ENCODE measurements at places on chromosomes 2 and 18.
A peak's percentile ranks its signal among the peaks of the same experiment; 100 is the strongest.

DNA sequence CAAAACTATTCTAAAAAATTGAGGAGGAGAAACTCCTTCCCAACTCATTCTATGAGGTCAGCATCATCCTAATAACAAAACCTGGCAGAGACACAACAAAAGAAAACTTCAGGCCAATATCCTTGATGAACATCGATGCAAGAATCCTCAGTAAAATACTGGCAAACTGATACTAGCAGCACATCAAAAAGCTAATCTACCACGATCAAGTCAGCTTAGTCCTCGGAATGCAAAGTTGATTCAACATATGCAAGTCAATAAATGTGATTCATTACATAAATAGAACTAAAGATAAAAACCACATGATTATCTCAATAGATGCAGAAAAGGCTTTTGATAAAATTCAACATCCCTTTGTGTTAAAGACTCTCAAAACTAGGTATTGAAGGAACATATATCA is 63.1 kb downstream of the EHBP1 start:
- no peak for ATAC-seq

GRCh38 chr2:28393114-28393836 is 617 bp downstream of the FOSL2 start:
- ATAC-seq, result peak; percentile 3

DNA sequence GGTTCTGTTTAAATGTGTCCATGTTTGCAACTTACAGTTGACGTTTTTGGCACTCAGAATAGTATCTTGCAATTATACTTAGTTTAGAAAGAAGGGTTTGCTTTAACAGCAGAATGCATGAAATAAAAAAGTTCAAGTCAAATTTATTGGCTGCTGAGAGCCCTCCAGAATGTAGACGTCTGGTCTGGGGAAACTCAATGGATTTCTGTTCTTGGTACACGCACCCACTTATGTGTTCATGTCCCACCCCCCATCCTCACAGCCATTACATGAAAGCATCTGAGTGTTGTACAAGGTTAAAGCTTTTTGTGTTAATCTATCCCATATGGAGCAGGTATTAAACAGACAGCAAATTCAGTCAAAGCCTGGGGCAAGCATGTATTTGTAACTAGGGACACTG is 219.5 kb downstream of the SOX11 start:
- no peak for ATAC-seq

- ATAC-seq, result no peak
These were observed 132.4 kb downstream of the COPS8 start for GRCh38 chr2:237217995-237218616.

DNA sequence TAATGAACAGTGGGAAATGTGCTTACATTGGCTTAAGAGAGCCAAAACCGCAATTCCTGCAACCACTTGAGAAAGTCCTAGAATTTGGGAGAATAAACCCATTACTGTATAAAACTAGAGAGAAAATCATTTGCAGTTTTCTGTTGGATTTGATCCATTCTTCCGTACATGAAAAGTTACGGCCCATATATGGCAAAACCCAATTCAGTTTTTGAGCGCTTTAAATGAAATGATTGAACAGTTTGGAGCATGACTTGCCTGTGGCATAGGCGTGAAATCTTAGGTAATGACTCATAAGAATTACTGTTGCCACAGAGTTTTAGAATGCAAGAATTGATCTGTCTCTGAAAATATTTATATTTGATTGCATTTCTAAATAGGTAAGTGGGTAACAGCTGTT is 52.0 kb downstream of the PHLPP1 start:
- ATAC-seq, result no peak

DNA sequence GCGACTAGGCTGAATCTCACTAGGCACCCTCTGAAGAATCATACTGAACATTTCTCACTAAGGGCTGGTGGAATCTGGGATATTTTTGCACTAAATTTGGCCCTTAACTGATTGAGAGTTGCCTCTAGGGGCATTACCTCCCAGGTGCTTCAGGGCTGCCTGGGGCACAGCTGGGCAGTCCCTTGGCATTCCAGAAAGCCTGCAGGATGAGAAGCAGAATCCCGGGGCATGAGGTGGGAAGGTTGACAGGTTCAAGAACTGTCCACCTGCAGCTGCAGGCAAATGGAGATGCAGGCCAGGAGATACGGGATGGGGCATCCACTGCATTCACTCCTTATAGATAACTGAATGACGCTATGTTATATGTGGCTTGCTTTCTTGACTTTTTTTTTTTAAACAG is 7.4 kb downstream of the RESP18 start:
- ATAC-seq, result no peak

- peak; percentile 80 for ATAC-seq
These were observed 132.1 kb downstream of the SH3RF3 start for GRCh38 chr2:109260886-109261700.

- ATAC-seq, result no peak
These were observed 36.5 kb upstream of the PTPN4 start for GRCh38 chr2:119723186-119723585.

- no peak for ATAC-seq
These were observed 86.2 kb downstream of the LYPD1 start for GRCh38 chr2:132583666-132584360.

DNA sequence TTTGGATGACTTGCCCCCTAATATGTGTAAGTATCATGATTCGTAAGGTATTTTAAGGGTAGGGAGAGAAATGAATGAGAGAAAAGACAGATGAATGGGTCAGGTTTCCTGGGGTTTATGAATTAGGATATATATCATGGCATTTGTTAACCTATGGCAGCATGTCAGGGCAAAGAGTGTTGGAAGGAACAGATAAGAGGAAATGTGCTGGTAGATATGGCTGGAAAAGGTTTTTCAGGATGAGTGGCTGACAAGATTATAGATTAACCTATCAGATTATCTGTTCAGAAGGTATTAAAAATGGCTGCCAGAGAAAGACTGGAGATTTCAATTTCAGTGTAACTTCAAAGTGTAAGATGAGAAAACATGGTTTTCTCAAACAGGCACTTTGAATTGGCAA is 67.8 kb downstream of the SRBD1 start:
- no peak for ATAC-seq

DNA sequence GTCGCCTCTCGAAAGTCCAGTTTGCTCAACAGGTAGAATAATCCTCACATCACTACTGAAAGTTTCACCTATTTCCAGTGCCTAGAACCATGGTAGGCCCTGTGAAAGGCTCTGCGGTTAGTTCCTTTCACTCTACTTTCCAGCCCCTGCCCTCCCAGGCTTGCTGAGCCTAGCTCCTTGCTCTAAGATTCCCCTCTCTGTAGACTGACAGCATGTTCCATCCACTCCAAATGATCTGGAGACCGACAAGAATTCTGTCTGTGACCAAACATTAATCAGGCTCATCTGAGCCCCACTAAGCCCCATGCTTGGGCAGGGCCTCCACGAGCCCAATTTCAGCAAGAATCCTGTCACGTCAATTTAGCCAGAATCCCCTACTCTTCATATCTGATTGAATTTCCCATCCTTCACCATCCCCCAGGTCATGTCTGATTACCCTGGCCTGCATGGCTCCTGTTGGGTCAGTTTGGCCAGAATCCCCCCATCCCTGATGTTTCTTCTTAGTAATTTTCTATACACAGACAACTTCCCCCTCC is 307.0 kb downstream of the ALK start:
- peak; percentile 10 for ATAC-seq

DNA sequence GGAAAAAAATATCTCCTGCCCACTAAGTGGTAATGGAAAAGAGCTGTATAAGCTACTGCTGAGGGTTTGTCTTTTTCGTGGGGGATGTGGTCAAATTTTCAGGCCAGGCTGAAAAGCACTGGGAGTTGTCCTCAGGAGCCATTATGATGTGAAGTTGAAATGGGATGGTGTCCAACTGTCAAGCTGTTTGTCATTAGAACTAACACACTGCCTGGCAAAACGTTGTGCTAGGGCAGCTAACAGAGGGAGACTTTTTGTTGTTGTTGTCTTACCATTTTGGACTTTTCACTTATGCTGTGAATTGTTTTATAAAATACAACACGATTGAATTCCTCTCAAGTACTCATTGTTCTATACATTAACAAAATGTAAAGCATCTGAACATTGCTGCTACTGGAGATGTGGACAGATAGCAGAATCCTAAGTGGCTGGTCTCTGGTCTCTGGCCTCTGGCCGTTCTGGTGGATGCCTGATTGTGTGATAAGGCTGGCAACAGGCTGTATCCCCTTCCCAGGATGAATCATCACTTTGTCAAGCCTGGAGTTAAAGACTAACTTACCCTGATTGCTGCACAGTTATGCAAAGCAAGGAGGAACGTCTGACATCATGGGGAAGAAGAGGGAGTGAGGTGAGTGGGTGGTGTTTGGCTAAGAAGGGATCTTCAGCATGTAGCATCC is 2.3 kb downstream of the MYO1B start:
- peak; percentile 67 for ATAC-seq

DNA sequence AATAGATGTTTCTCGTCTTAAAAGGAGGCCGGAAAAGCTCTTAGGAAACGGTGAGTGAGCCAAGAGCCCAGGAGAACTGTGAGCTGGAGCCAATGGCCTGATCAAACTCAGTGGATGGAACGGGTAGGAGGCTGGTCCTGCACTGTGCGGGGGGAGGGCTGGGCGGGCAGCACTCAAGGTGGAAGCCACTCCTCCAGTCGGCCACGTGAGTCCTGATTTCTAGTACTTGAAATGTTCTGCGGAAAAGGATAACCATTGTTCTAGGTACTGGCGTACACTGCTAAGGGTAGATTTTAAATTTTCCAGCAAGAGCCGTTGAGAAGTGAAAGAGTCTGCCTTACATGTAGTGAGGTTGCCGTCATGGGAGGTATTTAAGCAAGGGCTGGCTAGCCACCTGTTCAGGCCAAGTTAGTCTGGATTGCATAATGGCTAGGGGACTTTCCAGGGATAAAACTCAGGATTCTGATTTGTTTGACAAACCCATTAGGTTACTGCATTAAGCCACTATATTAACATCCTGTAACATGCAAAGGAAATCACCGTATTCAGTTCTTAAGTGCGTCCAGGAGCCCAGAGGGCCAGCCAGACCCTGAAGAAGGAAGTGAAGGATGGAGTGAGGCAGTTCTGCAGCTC is 51.3 kb upstream of the ODC1 start:
- ATAC-seq, result no peak

- no peak for ATAC-seq
These were observed 481.7 kb upstream of the CRIM1 start for GRCh38 chr2:35873921-35874320.

- no peak for ATAC-seq
These were observed 26.0 kb downstream of the CROCC2 start for GRCh38 chr2:240932001-240932723.

GRCh38 chr2:219453671-219454590 is 19.3 kb downstream of the SPEG start:
- peak; percentile 80 for ATAC-seq

DNA sequence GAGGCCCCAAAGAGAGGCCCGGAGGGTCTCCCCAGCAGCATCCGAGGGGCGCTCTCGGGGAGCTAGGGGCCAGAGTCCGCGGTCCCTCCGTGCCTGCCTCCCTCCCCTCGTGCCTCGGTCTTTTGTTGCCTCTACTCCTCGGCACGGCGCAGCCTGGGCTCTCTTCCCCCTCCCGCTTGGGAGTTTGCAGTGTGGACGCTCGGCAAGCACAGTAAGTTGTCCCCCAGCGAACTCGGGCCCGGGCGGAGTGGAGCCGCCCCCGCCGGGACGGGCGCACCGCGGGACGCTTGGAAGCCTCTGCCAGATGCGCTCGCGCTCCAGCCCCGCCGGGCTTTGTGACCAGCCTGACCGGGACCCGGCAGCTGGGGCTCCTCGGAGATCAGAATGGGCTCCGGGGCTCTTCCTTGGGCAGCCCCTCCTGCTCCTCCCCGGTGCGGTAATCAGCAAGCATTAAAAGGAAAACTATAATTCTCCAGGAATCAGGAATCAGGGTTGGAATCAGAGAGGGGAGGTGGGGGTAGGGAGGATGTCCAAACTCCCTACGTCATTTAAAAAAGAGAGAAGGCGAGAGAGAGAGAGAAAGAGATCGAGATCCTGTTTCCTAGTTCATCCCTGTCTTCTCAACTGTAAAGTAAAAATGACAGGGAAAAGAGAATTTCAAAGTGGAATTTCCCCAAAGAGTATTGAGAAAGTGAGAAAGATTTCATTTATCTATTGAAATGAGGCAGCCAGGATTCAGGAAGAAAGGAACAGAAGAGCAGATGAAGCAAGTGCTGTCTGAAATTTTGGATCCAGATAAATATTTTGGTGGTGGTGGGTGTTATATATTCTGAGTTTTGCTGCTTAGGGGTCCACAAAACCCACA is 786 bp upstream of the TMEM200C start:
- ATAC-seq, result no peak

GRCh38 chr2:10522170-10522448 is 74.0 kb upstream of the ODC1 start:
- ATAC-seq, result no peak

GRCh38 chr2:197147942-197148341 is 162.6 kb downstream of the ANKRD44 start:
- ATAC-seq, result no peak

DNA sequence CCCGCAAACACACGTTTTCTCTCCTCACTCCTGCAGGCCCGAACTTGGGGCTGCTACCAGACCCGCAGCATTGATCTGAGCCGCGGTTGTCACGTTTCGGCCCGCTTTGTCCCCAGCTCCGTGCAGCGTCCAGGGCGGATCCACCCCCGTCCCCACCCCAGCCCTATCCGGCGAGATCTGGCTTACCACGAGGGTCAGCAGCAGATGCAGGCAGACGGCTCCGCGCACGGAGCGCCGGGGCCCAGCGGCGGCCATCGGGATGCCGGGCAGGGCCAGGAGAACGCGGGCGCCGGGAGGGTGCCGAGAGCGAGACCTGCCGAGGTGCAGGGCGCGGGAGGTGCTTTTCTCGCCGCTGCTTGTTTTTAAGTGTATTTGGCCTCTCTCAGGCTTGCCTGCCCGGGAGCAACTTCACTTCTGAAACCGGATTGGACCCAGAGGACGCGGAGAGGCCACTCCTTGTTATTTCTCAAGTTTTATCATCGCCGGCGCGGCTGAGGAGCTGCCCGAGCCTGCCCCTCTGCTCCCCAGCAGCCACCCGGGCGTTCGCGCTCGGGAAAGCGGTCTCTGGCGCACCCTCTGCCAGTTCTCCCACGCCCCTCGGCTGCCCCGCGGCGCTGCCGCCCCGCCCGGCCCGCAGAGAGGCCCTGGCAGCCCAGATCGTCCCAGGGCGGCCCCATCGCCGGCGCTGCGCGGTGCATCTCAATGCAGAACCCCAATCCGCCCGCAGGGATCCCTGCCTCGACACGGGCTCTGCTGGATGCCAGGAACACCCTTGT is at the start of gene DSC3:
DSC3 (minus strand) TSS at position 337 of the 776 bp plus-strand sequence; CDS start at position 255, 82 bp downstream.
- ATAC-seq, result peak; percentile 42

DNA sequence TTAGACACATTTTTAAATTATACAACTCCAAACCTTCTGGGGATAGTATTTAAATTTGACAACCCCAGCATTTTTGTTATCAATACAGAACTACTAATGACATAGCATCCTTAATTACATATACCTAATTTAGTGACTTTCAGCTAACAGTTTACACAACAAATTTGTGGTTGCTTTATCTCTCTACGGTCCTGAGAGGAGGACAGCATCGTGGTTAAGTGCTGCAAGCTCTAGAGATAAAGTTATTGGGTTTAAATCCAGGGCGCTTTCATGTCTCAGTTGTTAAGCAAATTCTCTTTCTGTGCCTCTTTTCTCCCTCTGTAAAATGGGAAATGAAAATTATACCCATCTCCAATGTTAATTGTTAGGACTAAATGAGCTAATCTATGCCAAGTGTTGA is 129.3 kb downstream of the METTL4 start:
- no peak for ATAC-seq

- peak; percentile 77 for ATAC-seq
These were observed at the start of gene LRRTM1 for GRCh38 chr2:80303909-80304837. TSS of gene LRRTM1 (minus strand) at chr2:80304752. CDS start at chr2:80303819, 933 bp downstream.

GRCh38 chr2:8520791-8521344 is 161.0 kb upstream of the ID2 start:
- no peak for ATAC-seq

GRCh38 chr2:19659024-19659792 is 242.6 kb downstream of the TTC32 start:
- ATAC-seq, result no peak

GRCh38 chr18:54260396-54261072 is 8.8 kb upstream of the POLI start:
- no peak for ATAC-seq

Measured in SK-N-SH treated with all-trans-retinoic acid at 6 μM for 48 hours (cell line).